ENCODE measurements at places on chromosomes 7 and 10.

GRCh38 chr10:12484002-12484918, 134.9 kb downstream of the CAMK1D start:
- peak; percentile 83 for DNase-seq

GRCh38 chr10:6144406-6145165, 55.8 kb downstream of the RBM17 start:
- peak; percentile 93 for DNase-seq

GRCh38 chr10:99814143-99814542, 31.7 kb downstream of the ABCC2 start:
- no peak for DNase-seq

DNA sequence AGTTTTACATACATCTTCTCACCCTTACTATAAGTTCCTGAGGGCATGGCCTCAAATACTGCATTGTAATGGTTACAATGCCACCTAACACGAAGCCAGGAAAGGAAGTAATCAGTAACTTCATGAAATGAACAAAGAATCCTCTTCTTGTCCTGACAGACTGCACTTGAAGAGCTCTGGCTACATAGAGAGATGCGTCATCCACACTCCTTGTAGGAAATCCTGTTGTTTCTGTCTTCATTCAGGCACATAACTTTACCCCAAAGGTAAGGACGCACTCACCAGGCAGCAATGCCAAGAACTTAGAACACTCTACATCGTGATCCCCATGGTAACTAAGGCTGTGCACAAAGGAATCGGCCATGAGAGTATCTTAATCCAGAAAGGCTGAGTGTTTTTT, 80.3 kb upstream of the ARID5B start:
- DNase-seq = no peak

DNA sequence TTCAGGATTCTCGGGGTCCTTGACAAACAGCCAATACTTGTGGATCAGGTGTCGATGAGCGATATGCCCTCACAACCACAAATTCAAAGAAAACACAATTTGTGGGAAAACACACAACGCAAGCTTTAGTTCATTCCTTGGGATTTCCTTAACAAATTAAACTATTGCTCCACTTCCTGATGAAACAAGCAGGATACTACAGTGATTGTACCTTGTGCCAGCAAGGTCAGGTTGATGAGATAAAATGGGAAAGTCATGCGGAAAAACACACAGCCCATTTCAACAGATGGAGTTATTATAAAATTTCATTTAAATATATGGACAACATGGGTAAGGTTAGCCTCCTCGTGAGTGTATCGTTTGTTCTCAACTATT, 8.8 kb upstream of the RHOBTB1 start:
- DNase-seq = no peak

DNA sequence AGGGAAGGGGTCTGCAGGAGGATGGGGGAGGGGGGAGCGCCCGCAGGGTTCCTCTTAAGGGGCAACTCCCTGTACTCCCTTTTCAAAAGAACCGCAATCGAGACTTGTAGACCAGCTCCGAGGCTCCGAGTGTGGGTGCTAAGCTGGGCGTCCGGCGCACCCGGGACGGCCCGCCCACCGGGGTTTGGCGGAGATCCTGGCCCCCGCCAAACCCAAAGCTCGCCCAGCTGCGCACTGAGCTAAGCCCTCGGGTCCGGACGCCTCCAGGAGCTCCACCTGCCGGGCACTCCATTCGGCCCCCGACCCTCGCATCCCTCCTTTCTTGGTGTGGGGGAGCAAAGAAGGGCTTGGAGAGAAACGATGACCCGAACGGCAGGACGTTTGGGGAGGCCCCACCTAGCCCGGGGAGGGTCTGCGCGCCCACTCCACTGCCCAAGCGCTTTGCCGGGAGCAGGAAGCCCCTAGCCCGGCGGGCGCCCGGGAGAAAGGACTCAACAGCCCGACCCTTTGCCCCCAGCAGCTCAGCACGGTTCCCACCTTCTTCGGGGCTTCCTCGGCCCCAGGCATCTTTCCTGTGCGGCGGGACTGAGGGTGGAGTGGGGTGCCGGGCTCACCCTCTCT, 651 bp downstream of the AFAP1L2 start:
- no peak for DNase-seq

DNA sequence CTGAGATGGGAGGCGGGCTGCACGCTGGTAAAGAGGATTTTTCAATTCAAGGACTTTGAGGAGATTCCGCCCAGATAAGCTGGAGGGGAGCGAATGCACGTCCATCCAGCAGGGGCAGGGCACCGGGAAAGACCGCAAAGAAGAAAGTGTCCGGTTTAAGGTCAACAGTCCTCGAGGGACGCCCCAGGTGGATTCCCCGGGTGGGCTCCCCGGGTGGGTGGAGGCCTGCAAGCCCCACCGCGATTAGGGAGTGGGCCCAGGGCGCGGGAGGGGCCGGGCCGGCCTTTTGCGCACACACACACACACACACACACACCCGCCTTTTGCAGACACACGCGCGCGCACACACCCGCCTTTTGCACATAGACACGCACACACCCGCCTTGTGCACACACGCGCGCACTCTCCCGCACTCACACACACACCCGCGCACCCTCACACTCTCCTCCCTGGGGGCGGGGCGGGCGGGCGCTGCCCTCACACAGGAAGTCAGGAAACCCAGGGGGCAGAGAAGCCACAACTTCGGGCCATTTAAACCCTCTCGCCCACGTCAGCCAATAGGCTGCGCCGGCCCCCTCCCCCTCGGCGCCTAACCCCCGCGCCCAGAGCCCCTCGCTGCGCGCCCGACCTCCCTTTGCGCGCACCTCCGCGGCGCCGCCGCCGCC, 615 bp downstream of the ARHGAP12 start:
- peak; percentile 88 for DNase-seq

DNA sequence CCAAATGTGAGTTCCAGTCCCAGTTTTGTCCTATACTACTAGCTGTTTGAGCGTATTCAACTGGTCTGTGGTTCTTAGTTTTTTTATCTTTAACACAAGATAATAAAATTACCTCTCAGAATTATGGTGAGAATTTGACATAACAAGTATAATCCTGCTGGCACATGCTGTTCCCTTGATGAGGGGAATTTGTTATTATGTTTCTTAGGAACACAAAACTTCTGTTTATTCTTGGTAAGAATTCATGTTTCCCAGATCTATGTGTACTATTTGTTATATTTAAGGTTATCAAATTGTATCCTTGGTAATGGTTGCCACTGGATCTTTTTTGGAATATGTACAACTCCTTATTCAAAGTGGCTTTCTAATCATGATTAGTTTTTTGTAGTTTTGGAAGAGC, 335.6 kb downstream of the ADK start:
- no peak for DNase-seq

- no peak for DNase-seq
Measured at GRCh38 chr7:44227911-44228310, 27.1 kb downstream of the YKT6 start.

GRCh38 chr7:28592861-28593260, 180.5 kb downstream of the CREB5 start:
- no peak for DNase-seq

GRCh38 chr7:91569728-91570457, 305.7 kb downstream of the FZD1 start:
- no peak for DNase-seq

GRCh38 chr7:91911121-91911520, 29.5 kb upstream of the AKAP9 start:
- DNase-seq = no peak

GRCh38 chr10:66006411-66006810, 919.4 kb upstream of the LRRTM3 start:
- DNase-seq = no peak

DNA sequence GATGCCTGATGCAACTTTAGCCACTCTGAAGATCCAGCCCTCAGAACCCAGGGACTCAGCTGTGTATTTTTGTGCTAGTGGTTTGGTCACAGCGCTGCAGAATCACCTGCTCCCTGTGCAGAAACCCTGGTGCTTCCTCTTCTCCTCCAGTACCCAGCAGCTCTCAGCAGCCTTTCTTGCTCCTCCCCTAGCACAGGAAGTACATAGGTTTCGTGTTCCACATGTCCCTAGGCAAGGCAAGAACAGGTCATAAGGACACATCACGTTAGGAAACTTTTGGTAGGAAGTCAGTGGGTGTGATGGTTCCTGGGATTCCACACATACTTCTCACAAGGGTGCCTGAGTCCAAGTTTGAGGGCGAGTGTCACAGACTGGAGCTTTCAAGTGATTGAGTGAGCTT, 167.9 kb upstream of the PRSS1 start:
- no peak for DNase-seq

- DNase-seq = peak; percentile 57
Measured at GRCh38 chr10:6667679-6668270, 87.7 kb upstream of the PRKCQ start.

GRCh38 chr7:125529249-125529648, 599.6 kb upstream of the POT1 start:
- DNase-seq = no peak

DNA sequence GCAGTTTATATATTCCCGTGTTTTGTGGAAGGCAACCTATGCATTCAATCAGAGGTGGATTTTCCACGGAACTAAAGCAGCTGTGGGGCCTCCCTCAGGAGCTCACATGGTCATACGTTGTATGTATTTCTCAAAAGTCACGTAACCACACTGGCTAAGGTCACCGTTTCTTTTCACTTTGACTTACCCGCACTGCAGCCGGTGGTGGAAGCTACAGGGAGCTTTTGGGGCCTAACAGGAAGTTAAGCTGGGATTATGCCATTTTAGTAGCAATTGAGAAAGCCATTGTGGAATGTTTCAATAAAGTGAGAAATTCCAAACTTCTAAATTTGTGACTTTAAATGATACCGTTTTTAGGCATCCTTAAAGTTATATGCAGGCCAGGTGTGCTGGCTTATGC, 111.2 kb upstream of the KLF6 start:
- no peak for DNase-seq

- peak; percentile 6 for DNase-seq
Measured at GRCh38 chr10:107577221-107577620, 412.7 kb upstream of the SORCS1 start.

DNA sequence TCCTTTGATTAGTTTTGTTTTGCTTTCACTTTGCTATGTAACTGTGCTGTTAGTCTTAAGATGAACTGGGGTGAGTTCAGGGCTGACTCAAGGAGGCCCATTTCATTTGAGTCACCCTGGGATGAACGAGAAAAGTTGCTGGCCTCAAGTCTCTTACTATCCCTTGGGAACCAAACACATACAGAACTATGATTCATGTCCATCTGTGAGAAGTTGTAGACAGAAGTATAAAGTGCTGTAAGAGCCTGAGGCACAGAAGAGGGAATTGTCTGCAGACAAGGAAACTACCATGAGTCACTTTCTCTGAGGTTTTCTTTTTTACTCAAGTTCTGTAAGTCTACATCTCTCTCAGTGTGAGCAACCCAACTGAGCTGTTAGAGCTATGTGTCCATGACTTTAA, 179.8 kb upstream of the CSTF2T start:
- no peak for DNase-seq

- DNase-seq = no peak
Measured at GRCh38 chr10:113958631-113959382, 84.9 kb upstream of the ADRB1 start.

DNA sequence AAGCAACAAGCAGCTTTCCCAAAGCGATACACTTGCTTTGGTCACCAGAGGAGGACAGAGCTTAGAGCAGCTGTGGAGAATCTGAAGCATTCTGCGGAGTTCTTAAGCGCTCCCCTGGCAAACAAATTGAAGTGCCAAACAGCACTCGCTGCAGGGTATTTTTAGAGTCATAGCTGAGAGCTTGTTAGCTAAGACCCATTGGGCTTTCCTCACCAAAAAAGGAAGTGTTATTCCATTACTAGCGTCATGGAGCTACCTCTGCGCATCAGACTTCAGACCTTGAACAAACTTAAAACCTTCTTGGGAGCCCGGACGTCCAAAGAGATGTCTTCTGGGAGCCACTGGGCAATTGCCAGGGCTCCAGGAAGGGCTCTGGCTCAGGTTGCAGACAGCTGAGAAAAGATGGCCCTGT, 23.2 kb upstream of the BMPR1A start:
- no peak for DNase-seq

DNA sequence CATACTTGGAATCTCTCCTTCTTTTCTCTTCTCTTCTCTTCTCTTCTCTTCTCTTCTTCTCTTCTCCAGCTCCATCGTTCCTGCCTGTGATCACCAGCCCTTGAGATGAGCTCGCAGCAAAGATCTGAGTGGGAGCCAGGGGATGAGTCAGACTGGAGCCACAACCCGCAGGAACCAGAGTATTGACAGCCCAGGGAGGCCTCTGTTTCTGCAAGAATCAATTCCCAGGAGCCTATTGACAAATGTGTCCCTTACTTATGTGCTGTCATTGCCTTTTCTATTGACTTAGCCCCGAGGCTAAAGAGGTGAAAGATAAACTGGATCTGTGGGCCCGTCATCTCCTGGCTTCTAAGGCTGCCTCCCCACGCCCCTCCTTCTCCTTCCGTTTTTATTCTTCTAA, 13.1 kb upstream of the HABP2 start:
- DNase-seq = no peak

GRCh38 chr7:163971-164881, 28.1 kb upstream of the FAM20C start:
- no peak for DNase-seq

GRCh38 chr7:115340828-115341227, 418.9 kb downstream of the MDFIC start:
- no peak for DNase-seq

GRCh38 chr10:43310872-43311271, 44.0 kb upstream of the RASGEF1A start:
- no peak for DNase-seq

- DNase-seq = no peak
Measured at GRCh38 chr10:6925146-6925545, 345.1 kb upstream of the PRKCQ start.

DNA sequence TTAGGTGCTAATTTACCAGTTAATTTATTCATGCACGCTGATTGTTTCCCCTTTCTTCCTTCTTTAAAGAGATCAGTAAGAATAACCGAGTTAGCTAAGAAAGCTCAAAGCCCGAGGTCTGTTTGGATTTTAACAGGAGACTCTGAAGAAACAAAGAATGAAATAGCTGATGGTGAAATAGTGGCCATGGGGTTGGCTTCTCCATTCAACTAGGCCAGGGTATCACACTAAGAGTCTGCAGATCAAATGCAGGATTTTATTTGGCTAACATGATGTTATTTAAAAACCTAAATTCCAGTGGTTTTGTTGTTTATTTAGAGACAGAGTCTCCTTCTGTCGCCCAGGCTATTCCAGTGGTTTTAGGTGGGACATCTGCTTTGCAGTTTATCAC, 65.2 kb upstream of the SYPL1 start:
- no peak for DNase-seq

- DNase-seq = no peak
Measured at GRCh38 chr10:128865436-128866195, 601.4 kb upstream of the MGMT start.

GRCh38 chr7:137657476-137658189, 189.1 kb downstream of the DGKI start:
- no peak for DNase-seq

- no peak for DNase-seq
Measured at GRCh38 chr10:31820778-31821369, 107.8 kb downstream of the ARHGAP12 start.

- no peak for DNase-seq
Measured at GRCh38 chr10:34698979-34699378, 116.1 kb downstream of the PARD3 start.
